ENCODE measurements at places on chromosomes 3 and 15.

DNA sequence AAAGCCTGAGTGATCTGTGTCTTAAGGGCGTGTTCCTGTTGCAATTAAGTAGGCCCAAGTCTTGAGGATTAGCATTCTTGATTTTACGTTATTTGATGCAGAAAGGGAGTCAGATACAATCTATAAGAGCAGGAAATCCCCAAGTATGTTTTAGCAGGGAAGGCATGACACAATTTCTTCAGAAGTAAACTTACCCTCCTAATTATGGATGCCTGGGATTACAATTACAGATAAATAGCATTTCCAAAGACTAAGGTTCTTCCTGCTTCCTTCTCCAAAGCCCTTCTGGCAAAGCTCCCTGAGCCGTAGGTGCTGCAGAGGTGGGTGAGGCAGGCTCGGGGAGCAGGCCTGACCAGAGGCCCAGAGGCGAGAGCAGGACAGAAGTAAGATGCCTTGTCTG, 34.9 kb upstream of the ST6GAL1 start:
- no peak for DNase-seq

DNA sequence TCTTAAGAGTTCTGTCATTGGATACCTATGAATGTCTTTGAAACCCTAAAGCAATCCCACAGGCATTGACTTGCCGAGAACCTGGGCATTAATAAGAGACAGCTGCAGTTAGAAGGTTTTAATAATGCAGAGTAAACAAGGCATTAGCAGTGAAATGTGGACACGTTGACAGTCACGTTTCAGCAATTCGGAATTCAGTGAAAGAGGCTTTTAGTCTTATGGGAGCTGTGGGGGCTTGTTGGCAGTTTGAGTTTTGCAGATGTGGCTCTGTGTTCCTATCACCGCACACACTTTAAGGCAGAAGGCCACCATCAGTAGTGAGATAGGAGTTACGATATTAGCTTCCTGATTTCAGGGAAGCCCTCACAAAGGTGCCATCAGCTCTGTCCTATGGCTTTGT, 145.2 kb upstream of the NUDT16 start:
- DNase-seq, result no peak

DNA sequence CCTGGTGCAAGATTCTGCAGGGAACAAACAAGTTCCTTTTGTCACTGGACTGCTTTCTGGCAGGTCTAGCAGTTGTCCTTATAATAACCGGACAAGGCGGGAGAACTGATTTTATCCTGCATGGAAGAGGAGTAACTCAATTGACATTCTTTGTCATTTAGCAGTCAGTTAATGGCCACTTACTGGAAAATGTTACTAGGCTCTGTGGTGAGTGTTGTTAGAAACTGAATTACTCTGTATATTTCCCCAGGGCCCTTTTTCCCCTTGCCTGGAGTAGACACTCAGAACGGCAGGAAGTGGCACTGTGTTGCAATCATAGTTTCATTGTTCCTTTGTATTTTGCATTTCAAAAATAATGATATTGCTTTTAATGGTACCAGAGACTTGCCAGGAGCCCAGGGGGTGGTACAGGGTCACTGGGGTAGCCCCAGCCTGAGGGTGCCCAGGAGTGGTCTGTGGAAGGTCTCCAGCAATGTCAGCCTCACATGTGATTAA, 318.6 kb upstream of the LRRFIP2 start:
- DNase-seq, result no peak

DNA sequence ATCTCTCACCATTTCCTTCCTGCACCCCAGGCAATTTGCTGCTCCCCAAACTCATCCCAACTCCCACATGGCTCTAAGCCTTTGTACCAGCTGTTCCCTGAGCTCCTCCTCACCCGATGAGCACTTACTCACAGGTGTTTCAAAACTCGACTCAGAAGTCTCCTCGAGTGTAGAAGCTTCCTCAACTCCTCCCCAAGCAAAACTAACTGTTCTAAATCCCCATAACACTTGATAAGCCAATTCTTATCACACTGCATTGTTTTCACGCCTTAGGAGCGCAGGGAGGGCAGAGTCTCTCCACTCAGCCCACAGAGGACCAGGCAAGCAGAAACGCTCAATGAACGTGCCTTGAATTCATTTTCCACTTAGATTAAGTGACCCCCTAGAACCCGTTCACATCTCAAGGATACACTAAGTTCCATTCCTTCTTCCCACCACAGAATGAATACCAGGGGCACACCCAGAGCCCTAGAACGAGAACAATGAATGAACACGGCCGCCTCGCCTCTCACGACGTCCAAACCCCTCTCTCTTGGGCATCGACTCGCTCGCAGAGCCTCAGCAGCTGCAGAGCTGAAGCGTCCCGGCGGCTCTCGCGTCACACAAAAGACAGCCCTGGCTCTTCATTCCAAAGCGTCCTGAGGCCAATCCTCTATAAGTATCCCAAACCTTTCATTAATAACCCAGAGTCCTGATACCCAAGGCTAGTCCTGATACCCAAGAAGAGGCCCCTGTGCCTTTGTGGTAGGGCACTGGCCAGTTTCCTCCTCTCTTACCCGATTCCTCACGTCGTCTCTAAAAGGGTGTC, 1.1 kb downstream of the RAF1 start:
- DNase-seq, result peak; percentile 15

GRCh38 chr15:62756326-62756994, 286.1 kb upstream of the TPM1 start:
- no peak for DNase-seq

- DNase-seq, result no peak
These were observed 398.6 kb upstream of the WNT5A start for GRCh38 chr3:55885721-55886120.

DNA sequence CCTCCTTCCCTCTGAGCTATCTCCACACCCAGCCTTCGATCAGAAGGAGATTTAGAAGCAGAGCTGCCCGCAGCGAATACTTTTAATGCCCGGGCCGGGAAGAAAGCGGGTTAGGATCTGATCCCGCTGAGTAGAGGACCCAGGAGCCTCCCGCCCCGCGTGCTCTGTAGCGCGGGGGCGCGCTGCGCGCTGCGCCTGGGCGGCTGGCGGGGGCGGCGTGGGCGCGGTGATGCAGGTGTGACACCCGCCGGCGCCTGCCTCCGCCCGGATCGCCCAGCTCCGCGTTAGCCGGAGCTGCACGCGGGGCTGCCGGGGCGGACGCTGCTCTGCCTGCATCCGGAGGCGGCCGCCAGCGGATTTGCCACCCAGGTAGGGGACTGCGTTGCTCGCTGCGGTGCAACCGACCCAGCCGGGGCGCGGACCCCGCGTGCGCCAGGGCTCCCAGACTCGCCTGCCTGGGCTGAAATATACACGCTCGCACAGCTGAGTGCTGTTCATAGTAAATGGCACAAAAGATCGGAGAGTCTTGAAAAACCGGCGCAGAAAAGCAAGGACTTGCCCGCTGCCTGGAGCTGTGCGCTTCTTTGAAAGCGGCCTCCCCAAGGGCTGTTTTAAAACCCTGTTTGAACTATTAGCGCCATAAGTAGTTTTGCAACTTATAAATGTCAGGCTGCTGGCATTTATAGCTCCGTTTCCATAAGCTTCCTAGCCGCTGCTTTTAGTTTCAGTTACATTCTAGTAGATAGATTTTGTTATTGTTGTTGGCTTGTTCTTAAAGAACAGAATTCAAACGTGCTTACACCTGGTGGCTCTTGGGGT, at the start of gene SV2B:
SV2B (plus strand) TSS at position 263 of the 819 bp plus-strand sequence. CDS start 126,007 bp downstream, outside the sequence.
- DNase-seq, result peak; percentile 27

DNA sequence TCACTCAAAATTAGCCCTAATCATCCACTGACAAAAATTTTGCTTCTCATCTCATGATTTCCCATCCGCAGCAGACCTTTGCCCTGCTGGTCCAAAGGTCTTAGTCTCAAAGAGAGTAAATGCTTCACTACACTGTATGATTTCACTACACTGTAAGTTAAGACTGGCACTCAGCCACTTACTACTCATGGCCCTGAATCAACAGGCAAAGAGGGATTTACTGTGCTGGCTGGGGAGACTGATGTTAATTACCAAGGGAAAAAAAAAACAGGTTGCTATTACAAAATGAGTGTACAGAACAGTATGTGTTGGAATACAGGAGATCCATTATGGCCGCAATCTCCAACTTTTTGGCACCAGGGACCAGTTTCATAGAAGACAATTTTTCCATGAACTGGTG, 214.8 kb downstream of the ZMAT3 start:
- DNase-seq, result no peak

GRCh38 chr3:119293871-119294695, at the start of gene ARHGAP31:
Gene ARHGAP31 (plus strand): TSS chr3:119294383. CDS start chr3:119294905, 522 bp downstream.
- peak; percentile 73 for DNase-seq

DNA sequence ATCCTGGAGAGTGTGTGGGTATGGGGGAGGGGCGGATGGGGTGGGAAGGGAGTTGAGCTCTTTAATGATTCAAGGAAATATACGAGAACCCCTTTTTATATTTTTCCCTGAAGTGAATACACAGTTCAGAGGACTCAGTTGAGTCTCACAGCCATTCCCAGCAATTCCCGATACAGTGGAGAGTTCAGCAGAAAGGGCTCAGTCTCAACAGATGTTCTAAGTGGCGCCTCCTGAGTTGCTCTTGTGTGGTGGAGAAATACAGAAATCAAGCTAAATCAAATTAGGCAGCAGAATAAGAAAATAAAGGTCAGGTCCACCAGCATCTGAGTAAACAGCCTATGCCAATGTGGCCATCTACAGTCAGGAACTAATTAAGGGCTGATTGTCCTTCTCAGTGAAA, 372.1 kb downstream of the NR2F2 start:
- no peak for DNase-seq

GRCh38 chr15:36389107-36389506, 190.3 kb upstream of the CDIN1 start:
- DNase-seq, result no peak

DNA sequence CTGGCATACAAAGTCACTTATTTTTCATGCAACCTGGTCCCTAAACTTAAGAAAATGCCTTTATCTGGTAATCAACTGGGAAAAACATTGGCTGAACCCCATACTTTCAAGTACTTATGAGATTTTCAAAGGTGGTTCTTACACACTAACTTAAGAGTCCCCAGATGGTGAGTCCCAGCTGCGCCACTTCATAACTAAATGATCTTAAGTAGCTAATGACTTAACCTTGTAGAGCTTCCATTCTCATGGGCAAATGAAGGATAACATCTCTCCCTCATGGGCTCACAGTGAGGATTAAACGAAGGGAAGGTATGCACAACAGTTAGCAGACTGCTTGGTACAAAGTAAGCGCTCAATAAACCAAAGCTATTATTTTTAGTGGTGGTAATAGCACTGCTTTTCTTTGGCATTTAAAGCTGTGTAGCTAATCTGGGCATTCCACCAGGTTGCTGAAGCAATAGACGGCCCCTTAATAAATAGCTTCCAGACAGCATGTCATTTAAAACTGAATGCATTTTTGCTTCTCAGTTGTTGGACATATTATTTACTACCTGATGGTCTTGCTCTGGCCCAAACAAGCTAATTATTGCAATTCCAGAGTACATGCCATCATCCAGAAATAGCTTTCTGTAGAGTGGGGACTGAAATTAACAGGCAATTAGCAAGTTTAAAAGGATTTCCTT, 55.4 kb downstream of the LIPC start:
- no peak for DNase-seq

GRCh38 chr15:78341057-78341987, 1.2 kb downstream of the CRABP1 start:
- DNase-seq, result no peak

DNA sequence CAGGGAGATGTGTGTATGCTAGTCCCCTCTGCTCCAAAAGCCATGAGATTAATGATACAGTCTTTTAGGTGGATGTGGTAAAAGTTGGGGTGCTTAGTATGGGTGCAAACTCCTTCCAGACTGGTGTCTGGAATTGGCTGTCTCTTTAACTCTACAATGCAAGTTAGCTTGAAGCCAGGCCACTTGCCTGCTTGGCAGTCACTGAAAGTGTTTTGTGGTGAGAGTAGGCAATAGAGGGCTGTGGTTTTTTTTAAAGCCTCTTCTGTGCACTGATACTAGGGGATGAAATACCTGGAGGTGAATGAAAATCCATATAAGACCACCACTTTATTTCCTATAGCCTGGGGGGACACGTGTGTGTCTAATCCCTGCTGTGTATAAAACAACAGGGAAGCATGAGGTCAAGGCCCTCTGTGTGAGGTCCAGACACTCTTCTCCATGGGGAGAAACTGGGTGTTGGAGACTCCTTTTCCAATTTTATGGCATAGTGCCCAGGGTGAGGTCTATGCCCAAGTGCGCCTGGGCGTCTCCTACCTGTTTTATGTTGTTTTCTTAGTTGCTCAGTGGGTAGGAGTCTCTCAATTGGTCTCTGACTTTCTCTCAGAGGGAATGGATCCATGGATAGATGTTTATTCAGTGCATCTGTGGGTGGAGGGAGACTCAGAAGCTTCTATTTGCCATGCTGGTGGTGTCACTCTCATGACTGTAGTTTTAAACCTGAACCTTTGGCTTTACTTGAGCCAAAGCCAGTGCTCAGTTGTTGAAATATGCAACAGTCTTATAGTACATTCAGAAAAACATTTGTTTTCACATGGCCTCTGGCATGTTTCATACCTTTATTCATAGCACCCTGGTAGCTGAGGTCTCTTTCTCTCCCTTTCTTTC, 327.8 kb upstream of the ATP11B start:
- no peak for DNase-seq

DNA sequence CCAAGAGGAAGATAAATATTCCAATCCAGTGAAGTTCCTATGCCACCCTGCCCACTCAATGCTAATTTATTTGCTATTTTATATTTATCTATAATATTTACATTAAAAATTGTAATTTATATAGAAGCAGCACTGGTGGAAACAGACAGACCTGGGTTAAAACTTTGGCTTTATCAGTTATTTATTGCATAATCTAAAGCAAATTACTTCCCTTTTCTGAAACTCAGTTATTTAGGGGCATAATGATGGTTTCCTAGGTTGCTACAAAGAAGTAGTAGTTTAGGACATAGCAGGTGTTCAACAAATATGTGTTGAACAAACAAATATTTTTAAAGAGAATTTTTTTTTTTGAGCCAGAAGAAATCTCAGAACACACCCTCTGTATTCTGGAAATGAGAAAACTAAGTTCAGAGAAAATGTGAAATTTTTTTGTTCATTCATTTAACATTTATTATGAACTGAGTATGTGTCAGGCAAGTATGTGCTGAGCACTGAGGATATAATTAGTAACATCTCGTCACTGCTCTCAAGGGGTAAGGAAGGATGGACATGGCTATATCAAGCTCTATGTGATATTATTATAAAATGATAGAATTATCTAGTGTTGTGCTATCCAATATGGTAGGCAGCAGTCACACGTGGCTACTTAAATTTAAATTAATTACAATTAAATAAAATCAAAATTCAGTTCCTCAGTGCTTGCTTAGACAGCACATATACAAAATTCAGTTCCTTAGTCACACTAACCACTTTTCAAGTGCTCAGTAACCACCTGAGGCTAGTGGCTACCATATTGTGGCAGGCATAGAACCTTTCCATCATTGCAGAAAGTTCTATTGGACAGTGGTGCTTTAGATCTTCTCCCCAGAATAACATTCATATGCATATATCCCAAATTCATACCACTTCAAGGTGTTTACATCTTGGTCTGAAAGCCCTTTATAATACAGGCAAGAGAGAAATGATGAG, 7.0 kb upstream of the UBE2Q2 start:
- no peak for DNase-seq

DNA sequence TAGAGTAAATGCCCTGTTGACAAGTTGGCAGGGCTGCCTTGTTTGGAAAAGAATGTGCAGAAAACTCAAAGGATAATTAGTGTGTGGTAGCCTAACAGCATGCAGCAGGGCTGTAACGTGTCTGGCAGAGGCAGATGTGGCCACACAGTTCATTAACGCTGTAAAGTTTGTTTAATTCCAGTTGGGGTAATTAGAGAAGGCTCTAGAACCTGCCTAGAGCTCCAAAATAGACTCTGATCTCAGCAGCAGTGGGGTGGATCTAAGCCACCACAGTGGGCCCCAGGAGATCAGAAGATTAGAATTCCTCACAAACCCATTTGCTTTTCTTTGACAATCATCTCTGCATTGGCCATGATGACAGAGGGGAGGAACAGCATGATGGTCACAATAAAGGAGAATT, 65.1 kb upstream of the LEKR1 start:
- DNase-seq, result no peak

All from activated CD4-positive, alpha-beta T cell treated with anti-CD3 and anti-CD28 coated beads, Interleukin-2, amount 50 U/mL, for 4 hours (primary cell).